ENCODE measurements at places on chromosomes 1 and 21.

GRCh38 chr1:54967372-54967771 lies 13.1 kb upstream of the TMEM61 start:
- DNase-seq: no peak

DNA sequence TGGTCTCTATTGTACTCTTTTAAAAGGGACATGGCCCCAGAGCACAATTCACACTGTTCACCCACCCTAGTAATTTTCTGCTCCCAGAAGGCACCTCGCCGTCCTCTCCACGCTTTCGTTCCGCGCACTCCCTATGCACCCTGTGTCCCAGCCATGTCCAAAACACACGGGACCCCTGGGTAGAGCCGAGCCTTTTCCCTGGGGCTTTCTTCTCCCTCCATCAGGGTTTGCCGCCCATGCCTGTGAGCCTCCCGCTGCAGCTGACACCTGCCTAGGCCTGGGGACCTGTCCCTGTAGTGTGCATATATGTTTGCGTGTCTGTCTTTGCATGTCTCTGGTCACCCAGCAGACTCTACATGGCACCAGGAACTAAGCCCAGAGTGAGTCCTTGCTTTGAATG lies 302.7 kb downstream of the PCP4 start:
- no peak for DNase-seq

GRCh38 chr21:45109831-45110492 lies 35.6 kb downstream of the ADARB1 start:
- DNase-seq: peak; percentile 15

DNA sequence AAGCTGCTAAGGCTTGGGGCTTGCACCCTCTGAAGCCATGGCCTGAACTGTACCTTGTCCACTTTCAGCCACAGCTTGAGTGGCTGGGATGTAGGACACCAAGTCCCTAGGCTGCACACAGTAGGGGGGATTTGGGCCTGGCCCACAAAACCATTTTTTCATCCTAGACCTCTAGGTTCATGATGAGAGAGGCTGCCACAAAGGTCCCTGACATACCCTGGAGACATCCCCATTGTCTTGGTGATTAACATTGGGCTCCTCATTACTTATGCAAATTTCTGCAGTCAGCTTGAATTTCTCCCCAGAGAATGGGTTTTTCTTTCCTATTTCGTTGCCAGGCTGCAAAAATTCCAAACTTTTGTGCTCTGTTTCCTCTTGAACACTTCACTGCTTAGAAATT lies 26.3 kb upstream of the CHODL start:
- DNase-seq: no peak

- DNase-seq: no peak
Measured at GRCh38 chr1:166193057-166193698, 26.4 kb upstream of the FAM78B start.

- no peak for DNase-seq
Measured at GRCh38 chr1:61926597-61926996, 184.3 kb downstream of the PATJ start.

DNA sequence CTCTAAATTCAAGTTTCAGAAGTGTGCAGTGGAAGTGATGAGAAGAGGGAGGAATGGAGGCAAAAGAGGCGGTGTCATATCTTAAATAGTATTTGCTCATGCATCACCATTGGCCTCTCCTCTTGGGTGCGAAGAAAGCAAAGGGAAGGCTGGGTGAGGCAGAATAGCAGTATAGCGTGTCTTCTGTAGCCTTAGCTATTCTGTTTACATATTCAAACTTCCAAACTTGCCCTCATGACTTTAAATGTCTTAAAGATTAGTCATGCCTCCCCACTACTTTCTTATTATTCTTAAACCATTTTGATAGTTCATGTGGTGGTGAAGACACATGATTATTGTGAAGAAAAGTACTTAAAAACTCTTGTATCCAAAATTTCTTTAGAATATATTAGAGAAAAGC lies 104.6 kb upstream of the TENT5C start:
- DNase-seq: no peak

GRCh38 chr21:41640748-41641509 lies 125.9 kb downstream of the RIPK4 start:
- no peak for DNase-seq
